Psoas muscle (tissue), 8 donors: ENCODE measurements at places on chromosomes 11 and 22.

DNA sequence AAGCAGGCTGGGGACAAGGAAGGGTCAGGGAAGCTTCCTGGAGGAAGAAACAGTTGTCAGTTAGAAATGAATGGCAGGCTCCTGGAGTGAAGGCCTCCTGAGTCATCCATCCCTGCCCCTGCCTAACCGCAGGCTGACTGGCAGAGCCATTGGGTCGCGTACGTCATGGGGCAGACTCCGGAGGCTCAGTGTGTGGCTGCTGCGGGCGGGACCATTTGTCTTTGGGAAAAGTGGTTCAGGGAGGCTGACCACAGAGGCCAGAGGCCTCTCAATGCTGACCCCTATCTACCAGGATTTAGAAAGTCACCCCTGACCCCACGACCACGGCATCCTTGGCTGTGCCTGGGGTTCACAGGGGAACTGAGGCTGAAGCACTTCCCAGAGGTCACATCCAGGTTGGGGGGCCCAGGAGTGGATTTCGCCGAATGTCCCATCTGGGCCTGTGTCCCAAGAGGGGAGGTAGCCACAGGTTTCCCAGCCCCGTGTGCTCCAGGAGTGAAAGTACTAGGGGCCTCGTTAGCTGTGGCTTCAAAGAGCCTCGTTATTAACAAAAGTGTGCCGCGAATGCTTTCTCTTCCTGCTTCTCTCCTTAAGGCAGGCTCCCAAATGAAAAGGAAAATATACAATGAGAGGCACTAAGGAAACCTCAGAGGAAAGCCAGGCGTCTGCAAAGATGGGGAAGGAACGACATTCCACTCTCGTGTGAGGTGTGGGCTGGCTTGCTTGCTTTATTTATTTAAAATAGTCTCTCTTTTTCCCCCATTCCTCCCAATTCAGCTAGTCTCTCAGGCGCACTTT, 58.9 kb downstream of the FLRT1 start:
- DNase-seq = peak; percentile 81

DNA sequence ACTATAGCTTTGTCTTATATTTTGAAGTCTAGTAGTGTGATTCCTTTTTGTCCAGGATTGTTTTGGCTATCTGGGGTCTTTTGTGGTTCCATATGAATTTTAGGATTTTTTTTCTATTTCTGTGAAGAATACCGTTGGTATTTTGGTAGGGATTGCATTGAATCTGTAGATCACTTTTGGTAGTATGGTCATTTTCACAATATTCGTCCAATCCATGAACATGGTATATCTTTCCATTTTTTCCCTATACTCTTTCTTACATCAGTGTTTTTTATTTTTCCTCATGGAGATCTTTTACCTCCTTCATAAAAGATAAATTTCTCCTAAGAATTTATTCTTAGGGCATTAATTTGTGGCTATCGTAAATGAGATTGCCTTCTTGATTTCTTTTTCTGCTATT, 29.1 kb downstream of the MADD start:
- DNase-seq = no peak

- no peak for DNase-seq
Observed at GRCh38 chr22:32477596-32477995, 3.0 kb downstream of the FBXO7 start.

- DNase-seq = no peak
Observed at GRCh38 chr11:121904148-121904547, 211.9 kb downstream of the BLID start.

DNA sequence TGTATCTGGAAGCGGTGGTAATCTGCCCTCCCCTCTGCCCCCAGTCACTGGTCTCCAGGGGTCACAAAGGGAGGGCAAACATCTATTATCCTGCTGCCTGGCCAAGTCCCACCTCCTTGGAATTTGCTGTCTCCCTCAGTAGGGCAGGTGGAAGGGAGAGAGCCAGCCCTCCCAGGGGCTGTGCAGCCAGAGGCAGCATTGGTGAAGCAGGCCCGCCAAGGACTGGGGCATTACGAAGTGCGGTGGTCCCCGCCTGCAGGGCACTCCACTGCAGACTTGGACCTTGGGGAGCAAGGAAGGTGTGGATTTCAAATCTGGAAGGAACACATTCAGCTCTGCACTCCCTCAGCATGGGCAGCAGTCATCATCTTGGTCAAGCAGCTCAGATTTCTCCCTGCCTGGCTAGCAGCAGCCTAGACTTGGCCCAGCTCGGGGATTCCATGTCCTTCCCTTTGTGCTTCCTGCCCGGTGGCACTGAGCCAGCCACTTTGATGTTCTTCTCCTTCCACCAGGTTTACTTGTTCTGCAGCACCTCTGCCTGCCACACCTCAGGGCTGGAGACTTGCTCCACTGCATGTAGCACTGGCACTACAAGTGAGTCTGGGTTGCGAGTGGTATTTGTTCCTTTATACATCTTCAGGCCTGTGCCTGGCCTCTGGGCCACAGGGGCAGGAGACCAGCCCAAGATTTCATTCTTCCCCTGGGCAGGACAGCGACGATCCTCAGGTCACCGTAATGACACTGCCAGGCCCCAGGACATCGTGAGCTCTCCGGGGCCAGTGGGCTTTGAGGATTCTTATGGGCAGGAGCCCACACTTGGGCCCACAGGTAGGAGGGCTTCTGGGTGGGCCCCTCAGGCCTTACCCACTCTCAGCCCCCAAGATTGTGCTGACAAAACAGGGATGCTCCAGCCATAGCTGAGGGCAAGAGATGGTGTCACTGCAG, 7.4 kb downstream of the ZP1 start:
- no peak for DNase-seq

- no peak for DNase-seq
Observed at GRCh38 chr22:20061481-20061861, 18.6 kb upstream of the DGCR8 start.

- no peak for DNase-seq
Observed at GRCh38 chr11:35338921-35339320, 80.4 kb downstream of the SLC1A2 start.

DNA sequence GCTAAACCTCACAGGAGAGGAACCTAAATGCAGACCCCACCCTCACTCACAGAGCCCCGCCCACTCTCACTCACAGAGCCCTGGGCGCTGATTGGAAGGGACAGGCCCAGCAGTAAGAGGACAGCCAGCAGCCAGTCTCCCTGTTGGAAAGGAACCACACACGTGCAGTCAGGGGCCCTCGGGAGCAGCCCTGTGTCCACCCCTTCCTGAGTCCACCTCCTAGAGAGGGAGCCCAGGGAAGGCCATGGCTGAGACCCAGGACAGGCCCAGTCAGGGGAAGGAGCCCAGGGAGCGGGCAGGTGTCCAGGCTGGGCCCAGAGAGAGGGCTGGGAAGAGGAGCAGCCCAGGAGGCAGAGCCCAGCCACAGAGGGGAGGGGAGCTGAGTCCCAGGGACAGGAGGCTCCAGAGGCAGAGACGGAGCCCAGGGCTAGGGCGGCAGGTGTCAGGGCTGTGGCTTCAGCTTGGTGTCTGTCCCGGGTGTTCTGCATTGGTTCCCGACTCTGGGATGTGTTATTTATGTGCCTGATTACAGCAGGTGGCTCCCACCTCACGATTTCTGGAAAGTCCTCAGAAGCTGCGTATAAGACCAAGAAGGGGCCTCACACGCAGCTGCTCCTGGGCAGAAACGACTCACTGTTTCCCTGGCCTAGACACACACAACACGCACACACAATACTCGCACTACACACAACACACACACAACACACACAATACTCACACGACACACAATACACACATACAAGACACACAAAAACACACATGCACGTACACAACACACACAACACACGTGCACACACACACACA, 9.0 kb upstream of the APOBEC3H start:
- no peak for DNase-seq

GRCh38 chr11:102793677-102794290, 4.2 kb downstream of the MMP1 start:
- no peak for DNase-seq
